ENCODE measurements at places on chromosomes 3 and 15.

GRCh38 chr3:177055605-177056571 lies 141.4 kb downstream of the TBL1XR1 start:
- DNase-seq: no peak

DNA sequence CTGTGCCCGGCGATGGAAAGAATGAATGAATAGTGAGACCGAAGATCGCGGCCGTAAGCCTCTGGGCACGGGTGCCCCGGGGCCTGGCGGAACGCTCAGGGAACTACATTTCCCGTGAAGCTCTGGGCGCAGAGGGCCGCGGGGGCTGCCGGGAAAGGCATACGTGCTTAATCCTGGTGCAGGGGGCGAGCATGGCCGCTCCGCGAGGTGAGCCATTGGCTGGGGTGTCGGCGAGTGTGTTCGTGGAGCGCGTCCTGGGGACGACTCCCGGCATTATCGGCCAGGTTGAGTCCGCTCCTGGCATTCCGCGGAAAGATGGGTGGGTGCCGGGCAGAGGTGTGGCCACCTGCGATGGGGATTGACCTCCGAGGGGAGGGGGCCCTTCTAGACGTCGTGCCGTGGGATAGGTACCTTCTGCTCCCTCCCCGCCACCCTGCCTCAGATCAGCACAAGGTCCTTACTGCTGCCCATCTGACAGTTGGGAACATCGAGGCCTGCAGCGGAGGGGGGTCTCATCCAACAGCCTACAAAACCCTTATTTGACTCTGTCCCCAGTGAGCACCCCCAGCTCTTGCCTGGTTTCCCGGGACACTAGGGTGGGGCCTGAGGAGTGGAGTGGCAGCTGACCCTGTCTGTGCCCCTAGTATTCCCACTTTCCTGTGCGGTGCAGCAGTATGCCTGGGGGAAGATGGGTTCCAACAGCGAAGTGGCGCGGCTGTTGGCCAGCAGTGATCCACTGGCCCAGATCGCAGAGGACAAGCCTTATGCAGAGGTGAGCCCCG lies at the start of gene MPI:
Gene MPI (plus strand): TSS at position 160 of the 782 bp plus-strand sequence. CDS start 32 bp downstream, at position 192.
- peak; percentile 57 for DNase-seq

DNA sequence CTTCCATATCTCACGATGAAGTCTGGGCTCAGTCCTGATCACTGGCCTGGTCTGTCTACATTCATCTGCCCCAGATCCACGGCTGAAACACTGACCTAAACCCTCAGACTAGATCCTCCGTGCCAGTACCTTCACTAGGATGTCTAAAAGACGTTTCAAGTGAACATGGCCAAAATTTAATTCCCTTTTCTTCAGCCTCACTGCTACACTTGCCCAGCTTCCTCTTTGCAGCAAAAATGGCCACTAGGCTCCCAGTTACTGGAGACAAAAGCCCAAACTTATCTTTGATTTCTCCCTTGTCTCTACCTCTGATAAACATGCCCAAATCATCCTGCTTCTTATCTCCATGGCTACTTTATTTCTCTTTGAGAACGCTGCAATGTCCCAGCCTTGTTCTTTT lies 1.7 kb downstream of the RASSF1 start:
- DNase-seq: no peak

- DNase-seq: no peak
Measured at GRCh38 chr3:171327441-171328174, 132.6 kb downstream of the TNIK start.

DNA sequence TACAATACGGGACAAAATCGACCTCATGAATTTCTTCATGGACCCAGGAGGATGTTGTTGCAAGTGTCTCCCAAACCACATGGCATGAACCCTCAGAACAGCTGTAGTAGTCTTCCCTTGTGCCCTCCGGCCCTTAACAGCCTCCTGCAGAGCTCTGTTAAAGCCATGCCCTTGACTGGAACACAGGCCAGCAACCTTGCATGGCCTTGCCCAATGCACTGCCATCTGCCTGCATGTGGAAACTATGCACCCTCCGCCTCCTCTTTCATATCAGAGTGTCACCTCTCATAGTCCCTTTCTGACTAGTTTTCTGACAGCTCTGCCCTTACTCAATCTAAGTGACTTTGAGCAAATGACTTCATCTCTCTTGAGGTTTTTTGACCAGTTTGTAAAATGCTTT lies 39.4 kb upstream of the TRIM71 start:
- DNase-seq: no peak

- no peak for DNase-seq
Measured at GRCh38 chr3:36777424-36778218, 13.3 kb upstream of the DCLK3 start.

DNA sequence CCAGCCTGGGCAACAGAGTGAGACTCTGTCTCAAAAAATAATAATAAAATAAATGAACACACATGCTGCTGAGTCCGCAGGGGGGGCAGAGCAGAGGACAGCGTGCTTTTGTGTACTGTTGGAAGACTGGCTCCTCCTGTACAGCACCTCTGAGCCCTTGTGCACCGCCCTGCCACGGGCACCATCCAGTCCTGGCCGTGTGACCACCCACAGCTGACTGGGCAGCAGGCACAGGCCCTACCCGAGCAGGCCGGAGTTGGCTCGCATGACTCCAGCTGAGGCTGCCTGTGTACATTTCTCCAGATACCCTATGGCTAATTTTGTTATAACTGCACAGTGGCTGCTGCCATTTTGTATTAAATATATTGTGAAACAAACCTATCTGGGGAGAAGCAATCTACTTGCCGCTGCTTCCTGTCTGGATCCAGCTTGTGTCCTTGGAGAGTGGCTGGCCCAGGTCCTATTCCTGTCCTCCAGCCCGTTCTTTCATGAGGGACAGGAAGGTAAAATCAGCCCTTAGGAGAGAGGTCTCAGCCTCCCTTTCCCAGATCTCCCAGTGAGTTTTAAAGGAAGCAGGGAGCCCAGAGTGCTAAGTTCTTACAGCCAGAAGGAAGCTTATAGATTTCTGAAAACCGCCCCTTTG lies 14.6 kb downstream of the IVD start:
- DNase-seq: peak; percentile 26

DNA sequence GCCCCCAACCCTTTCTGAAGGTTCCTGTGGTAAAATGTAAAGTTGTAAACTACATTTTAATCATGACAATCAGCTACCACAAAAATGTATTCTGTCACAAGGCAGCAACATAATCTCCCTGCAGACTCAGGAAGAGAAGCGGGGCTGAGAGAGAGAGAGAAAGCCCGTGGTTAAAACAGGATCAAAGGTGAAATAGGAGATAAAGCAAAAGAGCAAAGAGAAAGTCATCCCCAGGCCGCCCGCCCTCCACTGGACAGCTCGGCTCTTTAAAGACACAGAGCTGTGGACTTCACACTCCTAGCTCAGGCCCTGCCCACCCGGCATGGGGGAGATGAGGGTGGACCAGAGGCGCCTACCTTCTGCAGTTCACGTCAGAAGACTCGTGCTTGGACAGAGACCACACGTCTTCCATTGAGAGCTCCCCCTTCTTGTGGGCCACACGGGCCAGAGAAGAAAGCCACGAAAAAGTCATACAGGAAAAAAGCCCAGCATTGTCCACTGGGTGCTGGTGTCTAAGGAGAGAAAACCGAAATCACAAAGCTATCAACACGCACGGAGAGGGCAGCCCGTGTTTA lies 29.4 kb downstream of the ABCC5 start:
- no peak for DNase-seq

DNA sequence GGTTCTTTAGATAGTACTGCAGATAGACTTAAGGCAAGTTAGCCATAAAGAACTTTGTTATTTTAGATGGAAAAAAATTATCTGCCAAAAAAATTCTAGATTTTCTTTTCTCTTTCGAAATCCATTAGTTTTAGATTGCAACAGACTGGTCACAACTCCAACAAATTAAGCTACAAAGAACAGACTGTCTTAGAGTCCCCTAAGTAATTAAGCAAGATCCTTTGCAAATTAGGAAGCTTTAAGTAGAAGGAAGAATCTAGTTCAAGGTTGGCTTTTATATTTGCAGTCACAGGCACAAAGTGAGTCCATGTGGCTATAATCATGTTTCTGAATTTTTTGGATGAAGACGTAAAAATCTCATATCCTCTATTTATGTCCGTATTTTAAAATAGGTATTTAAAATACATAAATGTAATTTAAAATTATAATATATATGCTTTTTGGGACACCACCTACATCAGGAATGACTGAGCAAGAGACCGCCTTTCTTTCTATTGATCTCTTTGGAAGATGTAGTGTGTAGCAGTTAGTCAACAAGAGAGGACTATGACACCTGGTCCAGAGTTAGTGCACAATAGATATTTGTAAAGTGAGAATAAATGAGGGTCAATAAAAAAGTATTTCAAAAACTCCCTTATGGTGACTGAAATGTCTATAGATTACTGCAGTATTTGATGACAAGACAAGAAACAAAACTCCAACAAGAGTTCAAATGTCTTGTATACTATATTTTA lies 34.4 kb downstream of the TMEM45A start:
- DNase-seq: no peak

GRCh38 chr3:46998121-46998851 lies 18.8 kb downstream of the NBEAL2 start:
- no peak for DNase-seq

DNA sequence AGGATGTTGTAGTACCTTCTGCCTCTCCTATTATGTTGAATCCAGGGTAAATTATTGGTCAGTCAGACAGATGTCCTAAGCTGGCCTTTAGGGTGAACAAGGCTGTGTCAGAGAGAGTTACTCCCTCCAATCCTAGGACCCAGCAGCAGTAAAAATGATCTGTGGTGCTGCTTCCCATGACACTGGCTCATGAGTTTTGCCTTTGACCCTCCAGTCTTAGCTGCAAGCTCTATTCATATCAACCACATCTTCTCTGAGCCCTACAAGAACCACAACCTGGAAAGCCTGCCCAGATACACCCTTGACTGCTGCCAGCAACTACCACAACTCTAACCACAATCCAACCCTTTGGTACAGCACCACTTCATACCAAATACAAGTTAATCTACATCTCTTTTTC lies 27.2 kb upstream of the PHLDB2 start:
- no peak for DNase-seq

- no peak for DNase-seq
Measured at GRCh38 chr15:91975241-91975978, 121.9 kb downstream of the SLCO3A1 start.

DNA sequence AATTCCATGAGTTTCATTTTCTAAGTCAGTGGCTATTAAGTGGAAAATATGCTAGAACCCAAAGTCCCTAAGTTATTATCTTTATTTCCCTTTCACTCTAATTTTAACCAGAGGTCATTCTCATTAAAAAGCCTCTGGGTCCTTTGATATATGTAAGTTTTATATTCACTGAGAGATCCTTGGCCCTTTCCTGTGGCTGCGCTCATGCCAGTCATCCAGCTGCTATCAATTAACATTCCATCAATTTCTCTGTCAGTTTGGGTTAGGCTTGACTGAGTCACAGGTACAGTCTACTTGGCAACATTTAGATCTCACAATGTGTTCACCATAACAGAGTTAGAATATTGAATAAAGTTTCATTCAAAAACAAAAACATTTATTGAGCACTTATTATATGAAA lies 58.0 kb upstream of the FBN1 start:
- DNase-seq: no peak

- DNase-seq: no peak
Measured at GRCh38 chr3:162770551-162770950, 1273.9 kb downstream of the OTOL1 start.

DNA sequence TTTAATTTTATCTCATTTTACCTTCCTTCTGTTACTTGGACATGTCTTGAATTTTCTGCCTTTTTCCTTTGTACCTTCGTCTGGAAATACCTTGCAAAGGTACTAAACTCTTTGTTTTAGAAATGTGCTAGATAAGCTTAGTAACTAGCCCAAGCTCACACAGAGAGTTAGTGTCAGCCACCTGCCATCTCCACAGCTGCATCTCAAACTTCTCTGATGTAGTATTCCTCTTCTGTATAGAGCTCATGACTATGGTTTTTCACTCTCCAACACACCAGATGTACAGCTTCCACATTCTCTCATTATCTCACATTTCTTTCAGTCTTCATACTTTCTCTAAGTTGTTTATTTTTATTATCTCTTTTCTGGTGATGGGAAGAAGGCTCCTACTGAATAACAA lies 516.6 kb upstream of the ROBO2 start:
- no peak for DNase-seq

- no peak for DNase-seq
Measured at GRCh38 chr3:136811701-136812100, 7.2 kb upstream of the SLC35G2 start.

GRCh38 chr15:52052066-52052935 lies 33.3 kb downstream of the MAPK6 start:
- no peak for DNase-seq

GRCh38 chr15:67156834-67157233 lies 91.4 kb downstream of the SMAD3 start:
- DNase-seq: no peak

DNA sequence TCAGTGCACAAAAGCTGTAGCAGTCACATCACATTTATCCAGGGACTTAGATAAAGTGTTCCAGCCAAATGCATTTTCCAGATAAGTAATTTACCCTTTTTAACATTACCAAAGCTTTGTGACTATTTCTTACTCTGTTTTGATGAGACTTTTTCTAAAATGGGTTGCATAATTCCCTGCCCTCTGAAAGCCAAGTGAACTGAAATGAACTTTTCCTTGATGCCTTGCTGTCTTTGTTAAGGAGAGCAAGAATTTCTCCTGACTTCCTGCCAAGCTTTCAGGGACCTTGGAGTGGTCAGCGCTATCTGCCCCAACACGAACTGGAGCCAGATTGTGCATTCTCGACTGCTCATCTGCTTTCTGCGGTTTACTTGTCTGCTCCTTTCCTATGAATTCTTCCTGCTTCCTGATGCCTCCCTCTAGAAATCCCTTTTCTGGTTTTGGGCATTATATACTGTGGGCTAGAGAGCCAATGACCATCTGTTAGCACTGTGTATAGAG lies 34.8 kb downstream of the EIF4E3 start:
- no peak for DNase-seq

- no peak for DNase-seq
Measured at GRCh38 chr3:280681-281080, 84.1 kb downstream of the CHL1 start.

GRCh38 chr15:37698679-37699078 lies 235.8 kb upstream of the TMCO5A start:
- no peak for DNase-seq

GRCh38 chr15:48089702-48090101 lies 31.1 kb upstream of the SLC24A5 start:
- DNase-seq: no peak

GRCh38 chr15:83816124-83816883 lies 162.4 kb downstream of the ADAMTSL3 start:
- DNase-seq: no peak

- DNase-seq: no peak
Measured at GRCh38 chr3:87147562-87147961, 79.5 kb upstream of the CHMP2B start.

All from substantia nigra (tissue), 51 donors.